Lower leg skin (tissue), 4 donors: ENCODE measurements at places on chromosomes 6 and 20.

DNA sequence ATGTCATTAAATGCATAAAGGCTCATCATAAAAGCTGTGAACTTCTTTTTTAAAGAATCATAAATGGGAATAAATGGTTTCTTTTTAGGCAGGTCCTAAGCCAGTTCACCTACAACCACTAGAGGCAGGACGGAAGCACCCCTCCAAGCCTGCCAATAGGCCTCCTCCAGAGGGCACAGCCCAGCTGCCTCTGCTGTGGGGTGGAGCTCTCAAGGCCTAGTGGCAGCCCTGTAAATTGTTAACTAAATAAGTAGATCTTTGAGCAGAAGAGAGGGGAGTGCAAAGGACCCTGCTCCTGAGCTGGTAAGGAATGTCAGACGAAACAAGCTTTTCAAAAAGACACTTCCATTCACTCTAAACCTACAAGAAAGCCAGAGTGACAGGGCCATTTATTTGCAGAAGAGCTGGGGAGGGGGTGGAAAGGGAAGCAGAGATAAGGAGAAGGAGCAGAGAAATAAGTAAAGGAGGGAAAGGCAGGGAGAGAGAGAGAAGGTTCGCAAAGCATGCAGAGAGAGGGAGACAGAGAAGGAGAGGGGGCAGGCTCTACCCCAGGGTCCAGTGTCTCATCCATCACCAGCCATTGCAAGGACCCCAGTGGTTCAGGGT, 18.0 kb upstream of the MAFB start:
- DNase-seq, result peak; percentile 74

- peak; percentile 62 for DNase-seq
These were observed 130.5 kb downstream of the WDR27 start for GRCh38 chr6:169571123-169571962.

GRCh38 chr20:34636648-34637047, 40.2 kb downstream of the PIGU start:
- no peak for DNase-seq

- DNase-seq, result peak; percentile 59
These were observed 55.8 kb downstream of the GTF2H5 start for GRCh38 chr6:158223926-158224325.

GRCh38 chr6:80134065-80134464, 27.6 kb downstream of the BCKDHB start:
- DNase-seq, result no peak

DNA sequence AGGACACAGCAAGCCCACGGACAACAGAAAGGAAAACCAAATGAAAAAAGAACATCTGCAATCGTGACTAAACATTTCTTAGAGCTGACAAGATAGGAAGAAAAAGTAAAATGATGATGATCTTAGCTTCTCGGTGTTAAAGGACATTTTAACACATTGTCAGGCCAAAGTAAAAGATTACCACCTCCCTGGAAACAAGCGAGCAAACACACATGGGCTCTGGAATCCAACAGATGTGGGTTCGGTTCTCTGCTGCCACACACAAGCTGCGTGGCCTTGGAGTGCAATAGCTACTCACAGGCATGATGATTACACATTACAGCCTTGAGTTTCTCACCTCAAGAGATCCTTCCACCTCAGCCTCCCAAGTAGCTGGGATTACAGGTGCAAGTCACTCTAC, 7.5 kb upstream of the AAR2 start:
- no peak for DNase-seq

DNA sequence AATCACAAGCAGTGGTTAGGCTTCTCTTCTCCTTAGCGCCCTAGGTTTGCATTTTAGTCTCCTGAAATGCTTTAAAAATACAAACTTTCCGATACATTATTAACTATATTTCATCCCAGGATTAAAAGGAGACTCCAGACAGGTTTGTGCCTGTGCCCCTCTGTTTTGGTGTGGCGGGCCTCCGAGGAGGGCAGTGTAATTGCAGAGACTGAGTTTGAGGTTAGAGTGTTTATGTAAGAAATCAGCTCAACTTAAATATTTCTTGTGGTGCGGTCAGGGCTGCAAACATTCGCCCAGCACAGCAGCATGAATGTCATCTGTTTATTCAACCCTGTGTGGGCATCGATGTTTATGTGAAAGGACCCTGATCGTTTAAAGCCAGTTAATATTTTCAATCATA, 130.4 kb upstream of the AKAP12 start:
- DNase-seq, result no peak

DNA sequence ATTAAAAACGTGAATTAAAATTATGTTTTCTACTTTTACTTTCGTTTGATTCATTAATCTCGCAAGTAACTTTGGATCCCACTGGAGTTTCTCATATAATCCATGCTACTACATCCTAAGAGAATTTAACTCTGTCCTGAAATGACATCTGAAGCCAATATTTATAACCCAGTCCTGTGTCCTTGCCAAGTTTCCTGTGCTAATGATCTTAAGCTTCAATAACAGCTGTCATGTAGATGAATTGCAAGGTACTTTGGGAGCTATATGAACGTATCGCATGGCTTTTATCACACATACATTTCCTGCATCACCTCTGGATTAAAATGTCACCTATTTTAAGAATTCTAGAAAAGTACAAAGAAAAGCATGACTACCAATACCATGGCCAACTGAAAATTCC, 833.8 kb upstream of the CITED2 start:
- no peak for DNase-seq

GRCh38 chr20:54646156-54646517, 170.7 kb downstream of the DOK5 start:
- DNase-seq, result no peak

DNA sequence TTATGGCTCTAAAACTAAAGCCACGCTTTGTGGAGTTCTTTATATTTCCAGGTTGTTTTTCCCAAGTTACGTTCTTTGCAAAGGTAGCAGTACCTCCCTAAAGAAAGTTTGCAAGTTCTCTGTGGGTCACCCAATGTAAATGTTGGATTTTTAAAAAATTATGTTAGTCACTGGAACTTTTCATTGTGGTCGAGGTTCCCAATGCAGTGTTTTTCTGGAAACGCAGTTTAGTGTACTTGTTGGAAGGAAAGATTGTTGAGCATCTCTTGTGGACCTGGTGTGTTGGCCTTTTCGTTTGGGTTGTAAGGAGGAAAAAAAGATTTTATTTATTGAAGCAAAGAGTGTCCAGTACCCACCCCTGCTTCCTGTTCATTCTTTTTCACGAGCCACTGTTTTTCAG, 1.4 kb downstream of the TOP1 start:
- DNase-seq, result no peak

- DNase-seq, result peak; percentile 74
These were observed 1.8 kb upstream of the CTSZ start for GRCh38 chr20:59008715-59009336.

GRCh38 chr6:105869835-105870440, 216.2 kb upstream of the PRDM1 start:
- DNase-seq, result no peak

GRCh38 chr6:43436577-43437282, 9.4 kb downstream of the ABCC10 start:
- peak; percentile 59 for DNase-seq

DNA sequence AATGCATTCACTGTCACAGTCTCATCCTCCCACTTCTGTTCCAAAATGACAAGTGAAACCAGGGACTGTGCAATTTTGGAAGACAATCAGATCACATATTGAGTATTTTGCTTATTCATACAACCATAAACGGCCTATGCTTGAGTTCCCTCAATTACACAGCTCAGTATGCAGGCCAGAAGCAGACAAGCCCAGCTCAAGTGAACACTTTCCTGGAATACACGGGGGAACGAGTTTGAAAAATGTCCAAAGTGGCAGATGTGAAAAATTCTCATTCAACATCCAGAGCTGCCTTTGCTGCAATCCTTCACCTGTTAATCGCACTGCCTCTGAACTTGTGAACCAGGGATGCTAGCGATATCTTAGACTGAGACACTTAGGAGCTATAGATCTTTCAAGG, 190.2 kb downstream of the COL9A1 start:
- no peak for DNase-seq

GRCh38 chr20:4082406-4083097, 67.2 kb upstream of the RNF24 start:
- DNase-seq, result peak; percentile 89

- no peak for DNase-seq
These were observed 82.6 kb upstream of the CCN6 start for GRCh38 chr6:111971181-111971841.

DNA sequence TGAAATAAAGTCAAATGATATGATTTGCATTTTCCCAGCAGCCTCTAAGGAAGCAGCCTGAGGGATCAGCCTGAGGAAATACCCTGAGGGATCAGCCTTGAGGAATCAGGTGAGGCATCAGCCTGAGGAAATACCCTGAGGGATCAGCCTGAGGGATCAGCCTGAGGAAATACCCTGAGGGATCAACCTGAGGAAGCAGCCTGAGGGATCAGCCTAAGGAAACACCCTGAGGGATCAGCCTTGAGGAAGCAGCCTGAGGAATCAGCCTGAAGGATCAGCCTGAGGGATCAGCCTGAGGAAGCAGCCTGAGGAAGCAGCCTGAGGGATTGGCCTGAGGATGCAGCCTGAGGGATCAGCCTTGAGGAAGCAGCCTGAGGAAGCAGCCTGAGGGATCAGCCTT, 669.7 kb upstream of the AGPAT4 start:
- DNase-seq, result no peak

- DNase-seq, result no peak
These were observed 61.1 kb upstream of the GATA5 start for GRCh38 chr20:62536871-62537401.

GRCh38 chr6:138162111-138162954, 594 bp downstream of the ARFGEF3 start:
- no peak for DNase-seq

DNA sequence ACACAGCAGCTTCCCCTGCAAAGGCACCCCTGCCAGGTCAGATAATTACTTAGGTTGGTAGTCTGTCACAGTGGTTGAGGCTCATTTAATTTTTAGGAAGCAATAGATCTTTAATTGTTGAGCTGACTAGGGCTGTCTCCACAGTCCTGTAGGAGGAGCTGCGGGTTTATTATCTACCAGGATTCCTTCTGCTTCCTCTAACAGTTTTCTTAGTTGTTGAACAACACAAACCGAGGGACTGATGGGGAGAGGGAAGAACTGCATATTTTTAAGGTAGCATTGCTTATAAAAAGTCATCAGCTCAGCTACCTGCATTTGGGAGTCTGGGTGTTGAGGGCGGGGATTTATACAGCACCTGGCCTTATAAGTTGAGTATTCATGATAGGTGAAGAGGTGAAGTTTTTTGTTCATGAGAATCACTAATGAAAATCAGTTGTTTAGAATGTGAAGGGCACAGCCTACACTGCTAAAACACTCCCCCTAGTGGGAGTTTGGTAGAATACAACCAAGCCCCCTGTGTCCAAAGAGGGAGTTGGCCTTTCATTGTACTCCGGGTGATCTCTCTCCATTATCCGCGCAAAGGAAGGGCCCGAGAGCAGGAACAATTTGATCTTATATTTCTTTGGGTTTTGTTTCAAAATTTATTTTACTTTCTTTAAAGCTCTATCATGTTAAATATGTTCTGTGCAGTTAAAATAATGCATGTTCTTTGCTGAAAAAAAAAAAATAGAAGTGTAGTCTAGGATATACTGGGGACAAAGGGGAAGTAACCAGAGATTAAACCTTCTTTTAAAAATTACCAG, 69.6 kb downstream of the SSR1 start:
- no peak for DNase-seq

- DNase-seq, result no peak
These were observed 20.5 kb downstream of the SPDEF start for GRCh38 chr6:34535646-34536045.

DNA sequence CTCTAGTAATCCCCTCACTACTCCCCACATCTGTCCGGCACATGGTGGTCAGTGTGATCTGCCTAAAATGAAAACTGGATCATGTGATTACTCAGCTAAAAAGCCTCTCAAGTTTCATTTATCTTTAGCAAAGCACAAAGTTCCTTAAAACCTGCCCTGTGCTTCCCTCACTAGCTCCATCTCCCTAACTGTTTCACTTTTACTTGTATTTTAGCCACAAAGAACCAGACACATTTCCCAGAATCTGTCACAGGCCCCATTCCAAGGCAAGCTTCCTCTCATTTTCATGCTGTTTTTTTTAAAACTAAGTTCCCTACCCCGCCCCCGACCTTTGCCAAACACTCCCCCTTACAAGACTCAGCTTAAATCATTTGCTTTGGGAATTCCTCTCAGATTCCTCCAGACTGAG, 8.9 kb upstream of the IGF2R start:
- DNase-seq, result no peak

- no peak for DNase-seq
These were observed 83.9 kb upstream of the AFDN start for GRCh38 chr6:167742719-167743303.

GRCh38 chr6:168574075-168574698, 133.2 kb downstream of the SMOC2 start:
- DNase-seq, result no peak
